T-helper 17 cell (primary cell): ENCODE measurements at places on chromosomes 4 and X.

DNA sequence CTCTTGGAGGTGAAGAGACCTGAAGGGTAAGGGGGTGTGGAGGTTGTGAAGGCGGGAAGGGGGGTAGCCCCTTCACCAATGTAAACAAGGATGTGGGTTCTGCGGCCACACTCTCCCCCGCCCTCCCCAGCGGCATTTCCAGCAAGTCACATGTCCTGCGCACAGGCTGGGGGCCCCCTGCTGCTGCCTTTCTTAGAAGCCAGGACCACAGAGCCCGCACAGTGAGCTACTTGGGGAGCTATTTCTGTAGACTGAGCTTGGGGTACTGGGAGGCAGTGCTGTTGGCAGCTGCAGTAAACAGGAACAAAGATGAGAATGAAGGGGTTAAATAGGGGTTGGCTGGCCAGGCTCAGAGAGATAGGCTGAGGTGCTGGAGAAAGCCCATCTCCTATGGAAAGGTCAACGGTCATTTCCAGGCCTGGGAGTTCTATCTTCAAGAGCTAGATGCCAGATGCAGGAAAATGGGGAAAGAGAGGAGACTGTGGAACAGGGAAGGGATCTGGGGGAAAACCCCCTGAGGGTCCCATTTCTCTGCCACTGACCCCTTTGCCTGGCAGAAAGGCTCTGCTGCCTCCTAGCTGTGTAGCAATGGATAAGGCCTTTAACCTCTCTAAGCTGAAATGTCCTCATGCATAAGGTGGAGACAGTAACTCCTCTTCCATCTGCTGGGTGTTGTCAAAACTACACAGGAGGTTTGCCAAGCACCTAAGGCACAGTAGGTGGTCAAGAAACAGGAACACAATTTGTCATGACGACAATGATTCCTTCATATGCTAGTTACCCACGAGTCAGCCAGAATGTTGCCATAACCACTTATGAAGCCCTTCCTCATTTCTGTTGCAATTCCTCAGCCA is 18.5 kb upstream of the PIM2 start:
- DNase-seq, result peak; percentile 77

GRCh38 chrX:39331082-39331704 is 529.9 kb downstream of the MID1IP1 start:
- DNase-seq, result no peak

GRCh38 chr4:100071506-100071905 is 118.8 kb downstream of the DDIT4L start:
- no peak for DNase-seq

GRCh38 chr4:110754716-110755115 is 131.8 kb upstream of the PITX2 start:
- no peak for DNase-seq

GRCh38 chr4:102868153-102868780 is 525 bp upstream of the CISD2 start:
- DNase-seq, result no peak

DNA sequence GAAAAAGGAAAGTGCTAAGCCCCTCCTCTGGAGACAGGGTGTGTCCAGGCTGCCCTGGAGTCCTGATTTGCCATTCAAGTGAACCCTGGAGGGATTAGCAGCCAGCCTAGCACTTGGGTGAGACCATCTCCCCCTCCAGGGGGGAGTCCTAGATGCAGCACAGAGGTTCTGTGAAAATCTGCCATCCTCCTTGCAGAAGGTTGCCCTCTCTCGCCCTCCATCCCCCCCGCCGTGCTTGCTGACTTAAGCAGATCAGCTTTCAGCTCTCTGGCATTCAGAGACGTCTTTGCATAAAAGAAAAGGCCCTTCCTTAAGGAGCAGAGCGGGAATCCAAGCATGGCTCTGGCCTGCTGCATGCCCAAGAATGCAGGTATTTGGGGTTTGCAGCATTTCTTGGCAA is 102.1 kb upstream of the SCML1 start:
- DNase-seq, result no peak

DNA sequence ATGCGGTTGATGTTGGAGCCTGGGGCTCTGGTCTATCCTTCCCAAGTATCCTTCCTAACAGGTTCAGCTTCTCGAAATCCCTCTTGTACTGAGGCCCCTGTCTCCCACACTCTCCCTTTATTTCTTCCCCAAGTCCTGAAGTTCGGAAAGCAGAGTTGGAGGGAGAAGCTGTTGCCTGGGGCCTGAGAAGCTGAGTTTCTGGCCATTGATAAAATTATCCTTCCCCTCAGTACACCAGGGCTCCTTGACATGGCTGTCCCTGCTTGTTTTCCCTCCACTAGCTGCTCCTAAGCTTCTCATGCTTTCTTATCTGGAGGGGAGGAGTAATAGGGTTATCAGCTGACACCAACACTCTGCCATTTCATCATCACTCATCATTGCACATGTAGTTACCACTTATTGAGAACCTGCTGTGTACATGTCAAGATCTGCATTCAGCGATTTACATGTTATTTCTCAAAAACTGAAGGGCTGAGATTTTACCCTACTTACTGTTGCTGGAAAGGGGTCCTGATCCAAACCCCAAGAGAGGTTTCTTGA is 58.0 kb downstream of the FUNDC1 start:
- no peak for DNase-seq

DNA sequence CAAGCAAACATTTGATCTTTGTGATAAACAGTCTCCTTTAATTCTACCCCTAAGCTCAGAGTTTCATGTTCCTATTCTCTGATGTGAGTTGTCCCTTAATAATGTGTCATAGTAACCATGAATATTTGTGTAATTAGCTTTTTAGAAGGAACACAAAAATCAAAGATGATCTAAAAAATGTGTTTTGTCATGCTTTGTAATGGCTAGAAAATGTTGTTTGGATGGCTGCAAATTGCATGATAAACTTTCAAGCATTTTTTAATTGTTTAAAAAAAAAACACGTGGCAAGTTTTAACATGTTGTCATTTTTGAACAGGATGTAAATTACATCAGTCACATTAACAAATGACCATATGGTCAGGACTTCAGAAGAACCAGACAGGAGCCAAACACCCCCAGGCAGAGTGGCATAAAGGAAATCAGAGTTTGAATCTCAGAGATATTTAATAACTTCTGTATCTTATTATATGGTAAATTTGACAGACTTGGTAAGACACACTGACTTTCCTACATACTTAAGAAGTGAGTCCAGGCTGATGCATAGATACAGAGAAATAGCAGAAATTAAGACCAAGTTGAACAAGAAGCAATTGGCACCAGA is 223.9 kb upstream of the VEGFC start:
- DNase-seq, result no peak

DNA sequence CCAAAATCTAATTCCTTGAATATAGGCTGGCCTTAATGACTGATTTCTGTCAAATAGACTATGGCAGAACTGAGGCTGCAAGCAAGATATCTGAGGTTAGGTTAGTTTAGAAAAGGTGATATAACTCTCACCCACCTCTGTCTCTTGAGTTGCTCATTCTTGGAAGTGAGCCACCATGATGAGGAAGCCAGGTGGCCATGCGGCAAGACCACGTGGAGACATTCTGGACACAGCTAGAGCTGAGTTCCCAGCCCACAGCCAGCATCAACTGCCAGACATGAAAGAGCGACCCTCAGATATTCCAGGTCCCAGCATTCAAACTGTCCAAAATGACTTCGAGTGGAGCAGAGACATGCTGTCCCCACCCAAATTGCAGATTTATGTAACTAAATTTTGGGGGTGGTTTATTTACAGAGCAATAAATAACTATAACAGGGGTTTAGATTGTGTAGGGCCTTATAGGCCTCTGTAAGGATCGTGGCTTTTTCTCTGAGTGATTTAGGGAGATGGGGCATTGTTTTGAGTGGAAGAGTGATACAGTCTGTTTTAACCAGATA is 33.7 kb downstream of the USP53 start:
- no peak for DNase-seq

DNA sequence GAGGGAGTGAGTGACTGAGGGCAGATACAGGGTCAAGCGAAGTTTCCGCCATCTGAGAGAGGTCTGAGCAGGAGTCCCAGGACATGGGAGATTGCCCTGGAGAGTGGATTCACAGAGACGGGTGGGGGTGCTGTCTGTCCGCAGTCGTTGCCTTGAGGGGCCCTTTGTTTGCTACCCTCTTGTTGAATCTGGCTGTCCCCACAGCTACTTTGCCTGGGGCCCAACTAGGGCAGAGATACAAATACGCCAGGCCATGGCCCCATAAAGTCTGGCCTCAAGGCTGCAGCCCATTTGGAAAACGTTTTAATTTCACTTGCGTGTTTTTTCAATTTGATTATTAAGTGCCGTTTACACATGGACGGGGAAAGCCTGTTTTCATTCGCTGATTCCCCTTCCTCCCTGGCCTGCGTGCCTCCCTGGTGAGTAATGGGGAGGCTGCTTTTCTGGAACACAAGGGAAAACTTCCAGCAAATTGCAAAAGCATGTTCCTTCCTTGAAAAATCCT is 134.4 kb downstream of the SMIM20 start:
- DNase-seq, result no peak

DNA sequence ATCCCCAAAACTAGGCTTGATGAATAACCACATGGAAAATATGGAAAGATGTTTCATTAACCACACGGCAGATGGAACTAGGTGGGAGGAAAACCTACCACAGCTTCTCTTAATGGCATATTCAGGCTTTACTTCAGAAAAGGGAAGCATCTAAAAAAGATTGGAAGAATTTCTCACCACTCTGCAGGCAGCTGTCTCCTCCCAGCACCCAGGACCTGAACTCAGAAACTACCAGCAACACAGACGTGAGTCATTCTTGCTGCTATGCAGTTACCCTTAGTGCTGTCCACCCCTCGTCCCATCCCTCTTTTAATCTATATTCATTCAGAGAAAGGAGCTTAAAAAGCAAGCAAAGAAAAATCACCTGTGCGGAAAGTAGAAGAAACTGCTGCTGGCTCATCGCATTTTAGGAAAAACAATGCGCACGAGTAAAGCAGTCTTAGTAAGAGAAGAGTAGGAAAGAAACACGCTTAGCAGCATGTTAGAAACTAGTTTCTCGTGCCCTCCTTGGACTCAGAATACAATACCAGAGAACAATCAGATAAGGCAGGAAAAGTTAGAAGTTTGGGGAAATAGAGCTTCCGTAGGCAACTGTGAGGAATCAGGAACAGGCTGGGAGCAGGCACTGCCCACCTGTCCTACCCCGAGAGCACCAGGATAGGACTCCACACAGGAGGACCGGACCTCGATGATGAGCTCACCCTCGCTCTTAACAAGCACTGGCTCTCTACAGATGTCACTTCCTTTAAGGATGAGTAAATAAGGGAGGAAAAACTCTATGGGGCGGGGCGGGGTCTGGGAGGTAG is 48.1 kb upstream of the ENPP6 start:
- DNase-seq, result no peak

GRCh38 chr4:142474398-142475087 is 371.6 kb downstream of the INPP4B start:
- no peak for DNase-seq

DNA sequence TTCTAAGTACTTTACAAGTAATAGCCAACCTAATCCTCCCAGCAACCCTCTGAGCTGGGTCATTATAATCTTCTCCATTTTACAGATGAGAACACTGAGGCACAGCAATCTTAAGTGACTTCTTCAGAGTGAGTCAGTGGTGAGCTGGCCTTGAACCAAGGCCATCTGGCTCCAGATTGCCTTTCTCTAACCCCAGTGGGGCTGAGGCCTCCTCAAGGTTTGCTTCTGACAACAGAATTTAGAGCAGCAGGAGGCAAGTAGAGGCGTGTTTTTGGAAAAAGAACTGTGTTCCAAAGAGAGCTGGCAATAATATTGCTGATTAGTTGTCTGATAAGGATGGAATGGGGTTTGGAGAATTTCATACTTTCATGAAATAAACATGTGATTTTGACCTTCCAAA is 41.2 kb downstream of the PIR start:
- DNase-seq, result no peak

- DNase-seq, result no peak
Observed at GRCh38 chrX:44012484-44013096, 39.4 kb upstream of the NDP start.

DNA sequence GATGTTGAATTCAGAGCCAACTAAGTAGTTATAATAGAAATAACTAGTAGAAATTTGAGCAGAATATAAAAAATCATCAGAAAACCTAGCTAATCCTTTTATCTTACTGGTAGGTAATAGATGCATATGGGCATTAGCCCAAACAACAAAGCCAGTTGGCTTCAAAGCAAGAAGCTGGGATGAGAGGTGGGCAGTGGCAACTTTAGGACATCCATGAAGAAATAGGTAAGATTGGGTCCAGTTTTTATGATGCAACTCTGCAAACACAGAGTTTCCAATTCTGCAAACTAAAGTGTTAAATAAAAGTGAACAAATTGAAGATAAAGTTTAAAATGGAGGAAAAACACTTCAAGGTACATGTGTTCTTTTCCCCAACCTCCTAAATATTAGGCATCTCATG is 5.1 kb downstream of the PGRMC2 start:
- no peak for DNase-seq

- peak; percentile 4 for DNase-seq
Observed at GRCh38 chr4:120718979-120719566, 203.5 kb downstream of the PRDM5 start.

DNA sequence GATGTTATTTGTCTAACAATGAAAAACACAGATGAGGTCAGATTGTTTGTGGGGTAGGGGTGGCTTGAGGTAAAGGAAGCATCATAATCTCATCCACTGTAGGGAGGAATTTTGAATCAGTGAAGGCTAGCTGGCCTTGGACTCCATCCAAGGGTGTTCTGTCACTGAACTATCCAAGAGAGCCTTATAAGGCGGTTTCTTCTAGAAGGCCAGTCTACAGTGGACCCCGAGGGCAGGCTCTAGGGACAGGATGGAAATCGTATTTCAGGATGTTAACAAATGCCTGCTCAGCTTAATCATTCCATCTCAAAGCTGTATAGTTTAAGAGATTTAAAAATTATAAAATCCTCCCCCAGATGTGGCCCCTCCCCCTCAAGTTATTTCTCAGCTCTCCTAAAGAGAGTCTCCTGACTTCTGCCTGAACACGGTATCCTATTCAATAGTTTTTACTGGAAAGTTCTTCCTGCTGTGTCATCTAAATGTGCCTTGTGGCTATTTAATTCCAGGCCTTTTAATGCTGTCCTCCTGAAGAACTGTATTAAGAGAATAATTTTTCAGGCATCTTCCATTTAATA is 8.0 kb downstream of the IGFBP7 start:
- no peak for DNase-seq

GRCh38 chr4:83315341-83315870 is 19.2 kb downstream of the HPSE start:
- DNase-seq, result no peak

DNA sequence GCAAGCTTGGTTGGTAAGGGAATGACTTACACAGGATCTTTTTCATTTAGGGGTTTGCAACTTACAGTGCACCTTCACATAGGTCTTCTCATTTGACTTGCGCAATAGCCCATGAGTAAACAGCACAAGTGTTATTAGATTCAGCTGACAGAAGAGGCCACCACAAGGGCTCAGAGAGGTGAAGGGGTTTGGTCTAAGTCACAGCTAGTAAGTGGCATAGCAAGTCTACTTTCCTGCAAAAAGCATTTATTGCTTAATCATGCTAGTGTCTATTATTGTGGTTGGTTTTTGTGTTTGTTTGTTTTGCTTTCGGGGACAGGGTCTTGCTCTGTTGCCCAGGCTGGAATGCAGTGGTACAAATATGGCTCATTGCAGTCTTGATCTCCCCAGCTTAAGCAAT is 83.3 kb downstream of the SPRY1 start:
- no peak for DNase-seq
